ENCODE measurements at places on chromosomes 4 and X.
A peak's percentile ranks its signal among the peaks of the same experiment; 100 is the strongest.

GRCh38 chrX:48459483-48459882, 10.6 kb downstream of the SLC38A5 start:
- no peak for DNase-seq

GRCh38 chr4:147924604-147925412, 192.9 kb downstream of the ARHGAP10 start:
- DNase-seq = no peak

GRCh38 chr4:86981789-86982188, 47.0 kb downstream of the AFF1 start:
- no peak for DNase-seq

GRCh38 chrX:65697915-65698796, 30.7 kb downstream of the MSN start:
- peak; percentile 57 for DNase-seq

DNA sequence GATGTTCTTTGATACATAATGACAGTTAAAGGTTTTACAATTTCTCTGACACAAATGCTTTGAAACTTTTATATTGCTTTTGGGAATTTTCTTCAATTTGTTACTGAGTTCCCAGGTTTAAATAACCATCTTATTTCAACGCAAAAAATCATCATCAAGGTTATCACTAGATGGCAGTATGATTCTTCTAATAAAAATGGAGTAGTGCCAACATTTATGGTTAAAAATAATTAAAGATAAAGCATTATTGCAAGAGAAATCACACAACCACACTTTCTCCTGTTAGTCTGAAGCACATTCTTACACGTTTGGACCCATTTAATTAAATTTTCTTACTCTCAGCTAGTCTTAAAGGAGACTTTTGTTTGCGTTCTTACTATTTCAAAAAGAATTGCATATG, 611.3 kb upstream of the CPXCR1 start:
- DNase-seq = no peak

DNA sequence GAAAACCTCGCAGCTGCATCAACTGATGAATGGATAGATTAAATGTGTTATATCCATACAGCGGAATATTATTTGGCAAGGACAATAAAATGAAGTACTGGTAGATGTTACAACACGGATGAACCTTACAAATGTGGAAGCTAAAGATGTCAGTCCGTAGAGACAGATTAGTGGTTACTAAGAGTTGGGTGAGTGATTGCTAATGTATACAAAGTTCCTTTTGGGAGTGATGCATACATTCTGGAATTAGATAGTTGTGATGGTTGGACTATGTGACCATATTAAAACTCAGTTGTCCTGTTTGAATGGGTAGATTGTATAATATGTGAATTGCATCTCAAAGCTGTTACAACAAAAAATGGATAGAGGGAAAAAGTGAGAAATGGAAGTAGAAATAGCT, 2.8 kb downstream of the FIP1L1 start:
- DNase-seq = no peak

DNA sequence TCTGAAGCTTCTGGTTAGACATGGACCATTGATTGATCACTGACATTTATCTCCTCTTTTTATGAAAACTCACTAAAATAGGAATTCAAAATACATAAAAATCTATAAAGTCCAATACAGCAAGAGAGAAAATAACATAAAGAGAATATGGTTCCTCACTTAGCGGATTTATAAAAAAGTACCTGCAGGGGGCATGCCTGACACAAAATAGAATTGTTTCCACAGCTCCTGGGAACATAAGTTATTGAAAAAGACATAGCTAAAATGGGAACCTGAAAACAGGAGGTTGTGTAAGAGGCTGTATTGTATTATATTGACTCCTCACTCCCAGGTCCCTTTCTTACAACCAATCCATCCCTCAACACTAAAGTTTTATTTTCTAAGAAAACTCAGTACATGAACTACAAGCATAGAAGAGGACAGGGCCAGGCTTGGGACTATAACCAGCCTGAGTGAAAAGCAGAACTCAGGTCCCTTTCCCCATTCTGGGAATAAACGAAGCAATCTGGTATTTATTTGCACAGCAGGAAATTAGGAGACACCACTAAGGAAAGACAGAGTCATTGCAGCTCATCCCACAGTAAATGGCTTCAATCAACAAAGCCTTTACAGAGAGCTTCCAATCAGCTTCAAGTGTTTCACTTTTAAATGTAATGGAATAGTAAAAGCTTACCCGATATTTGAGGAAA, 121.1 kb upstream of the NDST4 start:
- no peak for DNase-seq

DNA sequence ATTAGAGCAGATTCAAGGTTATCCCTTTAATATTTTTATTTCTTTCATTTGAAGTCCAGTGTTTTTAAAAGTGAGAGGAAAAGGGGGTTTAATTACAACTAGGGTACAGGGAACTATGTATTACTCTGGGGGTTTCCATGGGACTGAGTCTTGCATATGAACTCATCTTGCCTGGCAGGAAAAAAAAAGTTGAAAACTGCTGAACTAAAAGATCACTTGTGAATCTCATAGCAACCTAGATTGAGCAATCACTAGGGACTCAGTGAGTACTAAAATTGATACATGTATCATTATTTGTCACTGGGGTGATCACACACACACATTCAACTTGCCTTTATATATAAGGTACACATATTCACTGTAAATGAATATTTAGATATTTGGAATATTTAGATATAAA, 180.7 kb upstream of the SFRP2 start:
- DNase-seq = no peak

DNA sequence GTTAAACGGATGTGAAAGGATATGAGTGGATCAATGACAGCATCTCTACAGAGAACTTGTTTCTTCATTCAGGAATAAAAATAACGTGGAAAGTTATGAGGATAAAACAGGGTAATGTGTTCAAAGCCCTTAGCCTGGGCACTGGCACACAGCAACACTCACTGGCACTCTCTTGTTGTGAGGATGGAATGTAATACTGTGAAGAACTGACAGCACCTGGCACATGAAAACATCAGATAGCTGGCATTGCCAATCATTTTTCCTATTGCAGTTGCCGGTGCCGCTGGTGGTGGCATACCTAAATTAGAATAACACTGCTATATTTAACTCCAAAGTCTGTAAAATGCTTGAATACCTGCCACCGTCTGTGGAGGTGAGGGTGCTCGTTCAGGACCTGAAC, 1061.2 kb downstream of the DMD start:
- no peak for DNase-seq

- DNase-seq = no peak
Measured at GRCh38 chr4:143771269-143771668, 70.8 kb upstream of the FREM3 start.

GRCh38 chrX:132983496-132983895, 25.1 kb upstream of the HS6ST2 start:
- DNase-seq = no peak

GRCh38 chr4:106034220-106034619, 138.9 kb downstream of the NPNT start:
- no peak for DNase-seq

- DNase-seq = peak; percentile 46
Measured at GRCh38 chrX:40266490-40267333, 169.0 kb upstream of the BCOR start.

DNA sequence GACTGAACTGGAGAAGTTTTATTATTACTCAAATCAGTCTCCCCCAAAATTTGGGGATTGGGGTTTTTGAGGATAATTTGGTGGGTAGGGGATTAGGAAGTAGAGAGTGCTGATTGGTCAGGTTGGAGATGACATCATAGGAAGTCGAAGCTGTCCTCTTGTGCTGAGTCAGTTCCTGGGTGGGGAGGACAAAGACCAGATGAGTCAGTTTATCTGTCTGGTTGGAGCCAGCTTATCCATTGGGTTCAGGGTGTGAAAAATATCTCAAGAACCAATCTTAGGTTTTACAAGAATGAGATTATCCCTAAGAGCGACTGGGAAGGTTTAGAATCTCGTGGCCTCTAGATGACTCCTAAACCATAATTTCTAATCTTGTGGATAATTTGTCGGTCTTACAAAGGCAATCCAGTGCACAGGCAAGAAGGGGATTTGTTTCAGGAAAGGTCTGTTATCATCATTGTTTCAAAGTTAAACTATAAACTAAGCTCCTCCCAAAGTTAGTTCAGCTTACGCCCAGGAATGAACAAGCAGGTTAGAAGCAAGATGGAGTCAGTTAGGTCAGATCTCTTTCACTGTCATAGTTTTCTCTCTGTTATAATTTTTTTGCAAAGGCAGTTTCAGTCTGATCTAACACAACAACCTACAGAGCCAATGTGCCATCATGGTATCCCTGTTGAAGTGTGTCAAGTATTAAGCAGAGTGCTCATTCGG, 274.5 kb downstream of the SLC7A11 start:
- no peak for DNase-seq

GRCh38 chrX:73581002-73581628, 18.1 kb downstream of the CHIC1 start:
- DNase-seq = no peak

DNA sequence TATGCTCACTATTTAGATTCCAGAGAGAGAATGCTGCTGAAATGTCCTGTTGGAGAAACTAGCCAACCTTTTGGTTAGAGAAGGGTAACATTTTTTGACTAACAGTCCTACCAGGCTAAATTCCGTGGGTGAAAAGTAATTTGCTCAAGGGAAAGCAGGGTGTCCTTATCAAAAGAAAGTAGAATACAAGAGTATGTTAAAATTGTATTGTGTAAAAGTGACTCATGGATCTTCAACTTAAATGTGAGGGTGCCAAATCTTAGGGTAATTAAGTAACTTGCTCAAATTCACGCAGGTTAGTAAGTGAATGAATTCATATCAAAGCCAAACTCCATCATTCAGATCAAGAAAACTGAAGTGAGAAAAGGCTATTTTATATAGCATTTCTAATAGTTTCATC, 81.7 kb downstream of the PCDH7 start:
- DNase-seq = no peak

DNA sequence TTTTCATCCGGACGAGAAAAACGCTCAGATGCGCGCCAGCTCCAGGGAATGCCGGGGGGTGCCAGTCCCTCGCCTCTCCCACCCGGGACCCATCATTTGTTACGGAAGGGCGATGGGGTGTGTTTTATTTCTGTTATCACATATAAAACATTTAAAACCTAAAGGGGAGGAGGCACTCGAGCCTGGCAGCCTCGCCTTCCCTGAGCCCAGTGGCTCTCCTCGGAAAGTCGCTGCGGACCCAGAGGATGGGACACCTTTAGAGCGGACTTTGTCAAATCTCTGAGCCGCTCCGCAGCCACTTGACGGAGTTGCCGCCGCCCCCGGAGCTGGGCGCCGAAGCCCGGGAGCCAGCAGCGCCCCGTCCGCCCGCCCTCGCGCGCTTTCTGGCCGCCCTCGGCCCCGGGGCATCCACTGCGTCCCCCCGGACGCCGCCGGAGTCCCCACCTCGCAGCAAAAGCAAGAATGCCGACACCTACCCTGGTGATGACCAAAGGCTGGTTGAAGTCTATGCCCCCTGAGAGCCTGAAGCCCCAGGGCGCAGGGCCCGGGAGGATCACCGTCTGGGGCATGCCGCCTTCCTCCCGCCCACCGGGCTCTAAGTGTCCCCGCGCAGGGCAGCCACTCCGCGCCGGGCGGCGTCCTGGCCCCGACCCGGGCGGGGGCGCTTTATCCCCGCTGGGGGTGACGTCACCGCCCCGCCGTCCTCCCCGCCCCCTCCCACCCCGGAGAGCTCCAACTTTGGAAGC, at the start of gene PDLIM3:
Gene PDLIM3 (minus strand): TSS at position 642 of the 746 bp plus-strand sequence. CDS start 73 bp downstream, at position 569.
- DNase-seq = no peak

- no peak for DNase-seq
Measured at GRCh38 chrX:43560247-43560946, 95.7 kb upstream of the MAOA start.

- DNase-seq = no peak
Measured at GRCh38 chrX:63434206-63434605, 83.1 kb upstream of the SPIN4 start.

DNA sequence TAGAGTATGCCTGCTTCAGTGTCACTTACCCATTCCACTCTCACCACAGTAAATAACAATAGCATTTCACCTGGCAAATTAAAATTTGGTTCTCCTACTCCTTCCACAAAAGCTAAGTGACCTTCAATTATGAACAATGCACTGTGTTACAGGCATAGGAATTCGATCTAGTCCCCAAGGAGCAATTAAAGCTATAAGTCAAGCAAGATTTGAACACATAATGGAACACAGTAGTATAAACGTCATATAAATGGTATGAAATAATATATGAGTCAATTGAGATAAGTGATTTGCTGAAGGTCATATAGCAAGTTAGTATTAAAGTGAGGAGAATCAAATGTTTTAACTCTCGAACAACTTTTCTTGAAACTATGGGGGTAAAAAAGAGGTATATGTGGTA, 65.8 kb downstream of the ARAP2 start:
- DNase-seq = no peak

DNA sequence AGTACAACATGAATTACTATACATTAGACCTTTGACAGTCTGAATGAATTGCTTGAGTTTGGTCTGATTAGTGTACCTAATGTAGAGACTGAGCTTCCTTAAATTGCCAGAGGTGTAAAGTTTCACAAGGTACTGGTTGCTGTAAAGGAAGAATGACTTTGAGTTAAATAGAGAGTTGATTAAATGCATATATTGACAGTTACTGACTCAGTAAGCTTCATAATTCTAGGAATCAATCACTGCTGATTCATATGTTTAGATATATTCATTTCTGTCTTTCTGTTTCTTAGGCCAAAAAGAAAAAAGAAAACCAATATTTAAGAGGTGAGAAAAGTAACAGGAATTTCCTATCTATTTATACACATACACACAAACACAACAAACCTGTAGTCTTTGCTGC, 16.2 kb upstream of the ART3 start:
- DNase-seq = no peak

DNA sequence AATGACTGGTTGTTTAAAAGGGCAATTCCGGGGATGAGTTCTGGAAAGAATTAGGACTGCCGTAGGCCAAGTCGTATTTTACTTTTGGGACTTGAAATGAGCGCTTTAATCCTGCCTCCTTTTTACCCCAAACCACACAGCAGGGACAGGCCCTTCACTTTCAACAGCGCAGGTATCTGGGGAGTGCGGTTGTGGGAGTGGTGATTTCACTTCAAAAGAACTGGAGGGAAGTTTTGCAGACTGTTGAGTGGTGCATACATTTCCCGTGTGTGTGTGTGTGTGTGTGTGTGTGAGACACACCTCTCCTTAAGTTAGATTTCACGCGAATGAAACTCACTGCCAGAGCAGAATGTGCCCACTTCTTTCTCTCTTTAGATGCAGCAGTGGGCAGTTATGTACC, 2.8 kb downstream of the NHS start:
- DNase-seq = no peak

DNA sequence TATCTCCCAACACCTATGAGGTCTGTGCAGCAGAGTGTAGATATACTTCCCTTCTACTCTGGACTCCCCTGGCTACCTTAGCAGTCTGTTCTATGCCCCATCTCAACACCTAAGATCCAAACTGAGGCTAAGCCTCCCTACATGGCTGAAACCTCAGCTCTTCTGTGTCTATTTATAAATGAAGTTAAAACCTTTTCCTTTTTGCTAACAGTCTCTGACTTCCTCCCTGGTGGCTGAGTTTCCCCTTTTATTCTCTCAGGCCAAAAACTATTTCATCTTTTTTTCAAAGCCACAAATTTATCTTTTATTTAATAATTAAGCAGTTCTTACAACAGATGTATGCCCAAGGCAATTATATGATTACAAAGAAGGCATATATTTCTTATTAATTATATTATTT, 111.8 kb upstream of the STIM2 start:
- DNase-seq = no peak

GRCh38 chr4:95215043-95215442, 333.7 kb downstream of the UNC5C start:
- no peak for DNase-seq
